ENCODE measurements at places on chromosomes 2 and 18. TPM values are rescaled to one million over a fixed set of nuclear protein-coding genes. Genes with fewer than 3 reads are reported as not detected.

The CCBE1 gene
- 0.12 TPM for total RNA-seq

The DNAH7 gene
- total RNA-seq: 2.5 TPM

The CYS1 gene
- total RNA-seq: 4.8 TPM

The ABCG5 gene
- total RNA-seq: 0.66 TPM

The ANAPC1 gene
- total RNA-seq: 64.5 TPM

The SERPINB10 gene
- not detected for total RNA-seq

The RSAD2 gene
- 37.2 TPM for total RNA-seq

The OSBPL6 gene
- 2.3 TPM for total RNA-seq

The CNDP1 gene
- not detected for total RNA-seq

The AGXT gene
- total RNA-seq: not detected

The RFTN2 gene
- total RNA-seq: 0.05 TPM

The PRLH gene
- total RNA-seq: not detected

GRCh38 chr2:200814276-200814815 is 2.6 kb downstream of the BZW1 start:
- H3K27me3 ChIP-seq: no peaks in the 10 kb centered on the region
- H3K4me3 ChIP-seq: peak overlapping the region; percentile 37
- H3K36me3 ChIP-seq: peaks cover 94% of the 10 kb centered on the region
- peak overlapping the region; percentile 63 for H3K27ac ChIP-seq
- H3K4me1 ChIP-seq: peaks cover 42% of the 10 kb centered on the region

DNA sequence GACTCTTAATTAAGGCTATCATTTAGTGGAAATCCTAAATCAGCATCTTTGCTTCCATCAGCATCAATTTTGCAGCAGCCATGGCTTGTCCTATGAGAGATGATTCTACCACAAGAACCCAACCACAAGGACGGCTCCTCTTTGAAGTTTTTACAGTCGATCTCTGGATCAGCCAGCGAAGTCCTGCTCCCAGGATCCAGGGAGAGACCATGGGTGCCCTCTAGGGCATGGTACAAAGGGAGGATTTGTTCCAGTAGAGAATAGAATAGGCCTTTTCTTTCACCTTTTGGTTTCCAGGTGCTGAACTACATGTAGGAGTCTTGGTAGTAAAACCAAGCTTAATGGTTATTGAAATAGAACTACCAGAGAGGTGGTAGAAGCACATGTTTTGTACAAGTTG is 52.7 kb downstream of the TMEM200C start:
- no peaks in the 10 kb centered on the region for H3K36me3 ChIP-seq
- no peak overlapping the region for H3K27ac ChIP-seq
- H3K4me1 ChIP-seq: no peaks in the 10 kb centered on the region

- no peak overlapping the region for H3K27ac ChIP-seq
- H3K27me3 ChIP-seq: no peaks in the 10 kb centered on the region
- H3K4me1 ChIP-seq: peaks cover 16% of the 10 kb centered on the region
- no peak overlapping the region for H3K4me3 ChIP-seq
These were observed 68.8 kb upstream of the CD28 start for GRCh38 chr2:203637471-203638167.

DNA sequence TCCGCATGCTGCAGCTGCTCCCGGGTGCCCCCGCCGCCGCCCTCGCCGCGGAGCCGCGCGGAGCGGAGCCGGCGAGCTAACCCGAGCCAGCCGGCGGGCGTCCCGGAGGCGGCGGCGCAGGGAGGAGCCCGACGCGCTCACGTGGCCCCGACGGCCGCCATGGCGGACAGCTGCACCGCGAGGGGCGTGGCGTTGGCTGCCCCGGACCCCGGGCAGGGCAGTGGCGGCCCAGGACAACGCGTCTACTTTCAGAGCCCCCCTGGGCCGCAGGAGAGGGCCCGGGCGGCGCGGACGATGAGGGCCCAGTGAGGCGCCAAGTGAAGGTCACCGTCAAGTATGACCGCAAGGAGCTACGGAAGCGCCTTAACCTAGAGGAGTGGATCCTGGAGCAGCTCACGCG is 30.0 kb upstream of the CCNYL1 start:
- no peak overlapping the region for H3K27ac ChIP-seq
- peak overlapping the region; percentile 62 for H3K4me3 ChIP-seq
- H3K27me3 ChIP-seq: peaks cover 3% of the 10 kb centered on the region
- peaks cover 15% of the 10 kb centered on the region for H3K36me3 ChIP-seq

GRCh38 chr2:9071032-9071431 is 67.5 kb upstream of the MBOAT2 start:
- peaks cover 18% of the 10 kb centered on the region for H3K4me1 ChIP-seq
- H3K4me3 ChIP-seq: peak overlapping the region; percentile 0
- peak; percentile 64 for DNase-seq

GRCh38 chr2:11388262-11389051 is 44.0 kb upstream of the ROCK2 start:
- H3K36me3 ChIP-seq: peaks cover 12% of the 10 kb centered on the region
- peaks cover 61% of the 10 kb centered on the region for H3K4me1 ChIP-seq
- H3K4me3 ChIP-seq: no peak overlapping the region
- no peak for DNase-seq
- H3K27ac ChIP-seq: no peak overlapping the region

GRCh38 chr2:32768387-32769174 is 140.7 kb downstream of the TTC27 start:
- no peak overlapping the region for H3K27ac ChIP-seq
- H3K27me3 ChIP-seq: no peaks in the 10 kb centered on the region
- no peak overlapping the region for H3K4me3 ChIP-seq
- no peak for DNase-seq
- H3K36me3 ChIP-seq: no peaks in the 10 kb centered on the region

DNA sequence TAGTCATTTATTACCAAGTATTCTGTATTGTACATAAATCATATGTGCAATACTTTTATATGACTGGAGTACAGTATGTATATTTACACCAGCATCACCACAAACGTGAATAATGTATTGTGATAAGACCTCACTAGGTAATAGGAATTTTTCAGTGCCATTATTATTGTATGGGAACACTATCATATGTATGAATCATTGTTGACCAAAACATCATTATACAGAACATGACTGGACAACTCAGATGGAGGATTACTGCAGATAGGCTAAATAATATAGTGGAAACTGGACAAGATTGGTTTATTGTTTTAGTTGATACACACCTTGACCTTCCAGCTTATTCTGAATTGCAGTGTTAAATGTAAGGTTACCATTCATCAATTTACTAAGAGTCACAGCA is 33.4 kb downstream of the VAPA start:
- H3K36me3 ChIP-seq: peaks cover 51% of the 10 kb centered on the region
- H3K4me1 ChIP-seq: peaks cover 23% of the 10 kb centered on the region
- H3K27me3 ChIP-seq: no peaks in the 10 kb centered on the region
- no peak overlapping the region for H3K4me3 ChIP-seq
- no peak for DNase-seq
- H3K27ac ChIP-seq: no peak overlapping the region

- no peak overlapping the region for H3K27ac ChIP-seq
- no peak for DNase-seq
- no peaks in the 10 kb centered on the region for H3K27me3 ChIP-seq
- H3K4me3 ChIP-seq: no peak overlapping the region
- no peaks in the 10 kb centered on the region for H3K4me1 ChIP-seq
These were observed 20.0 kb upstream of the MTCL1 start for GRCh38 chr18:8685141-8685913.

DNA sequence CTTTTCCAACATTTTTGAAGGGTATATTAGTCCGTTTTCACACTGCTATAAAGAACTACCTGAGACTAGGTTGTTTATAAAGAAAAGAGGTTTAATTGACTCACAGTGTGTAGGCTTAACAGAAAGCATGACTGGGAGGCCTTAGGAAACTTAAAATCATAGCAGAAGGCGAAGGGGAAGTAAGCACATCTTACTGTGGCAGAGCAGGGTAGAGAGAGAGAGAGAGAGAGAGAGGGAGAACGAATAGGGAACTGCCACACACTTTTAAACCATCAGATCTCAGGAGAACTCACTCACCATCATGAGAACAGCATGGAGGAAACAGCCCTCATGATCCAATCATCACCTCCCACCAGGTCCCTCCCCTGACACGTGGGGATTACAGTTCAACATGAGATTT is 420.3 kb downstream of the SOCS6 start:
- H3K27me3 ChIP-seq: peaks cover 9% of the 10 kb centered on the region
- H3K36me3 ChIP-seq: no peaks in the 10 kb centered on the region
- no peak overlapping the region for H3K4me3 ChIP-seq

- no peaks in the 10 kb centered on the region for H3K27me3 ChIP-seq
- no peaks in the 10 kb centered on the region for H3K4me1 ChIP-seq
- DNase-seq: peak; percentile 4
- no peaks in the 10 kb centered on the region for H3K36me3 ChIP-seq
- peak overlapping the region; percentile 44 for H3K27ac ChIP-seq
These were observed 94.4 kb downstream of the FANCL start for GRCh38 chr2:58146707-58147106.

DNA sequence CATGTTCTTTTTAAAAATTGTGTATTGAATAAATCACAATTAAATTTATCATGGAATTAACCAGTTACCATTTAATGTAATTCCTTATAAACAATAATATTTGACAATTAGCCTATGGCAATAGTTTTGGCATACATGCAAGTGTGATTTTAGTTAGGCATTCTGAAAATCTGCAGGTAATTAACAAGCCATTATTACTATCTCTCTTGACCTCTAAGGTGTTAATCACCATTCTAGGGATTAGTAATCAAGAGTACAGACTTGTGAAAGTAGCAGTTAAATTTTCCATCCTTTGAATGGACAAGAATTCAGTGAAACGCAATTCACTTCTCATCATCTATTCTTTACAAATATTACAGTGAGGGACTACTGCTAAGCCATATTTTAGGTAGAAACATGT is 127.7 kb upstream of the CHST9 start:
- H3K27me3 ChIP-seq: no peaks in the 10 kb centered on the region
- H3K4me1 ChIP-seq: no peaks in the 10 kb centered on the region
- no peak overlapping the region for H3K27ac ChIP-seq
- no peaks in the 10 kb centered on the region for H3K36me3 ChIP-seq
- H3K4me3 ChIP-seq: no peak overlapping the region
- no peak for DNase-seq

GRCh38 chr2:21489080-21489479 is 365.3 kb downstream of the TDRD15 start:
- no peaks in the 10 kb centered on the region for H3K36me3 ChIP-seq
- H3K4me3 ChIP-seq: no peak overlapping the region
- no peak for DNase-seq
- H3K4me1 ChIP-seq: no peaks in the 10 kb centered on the region
- H3K27ac ChIP-seq: no peak overlapping the region

- H3K4me1 ChIP-seq: no peaks in the 10 kb centered on the region
- no peak overlapping the region for H3K4me3 ChIP-seq
- no peaks in the 10 kb centered on the region for H3K27me3 ChIP-seq
- H3K36me3 ChIP-seq: peaks cover 17% of the 10 kb centered on the region
- no peak overlapping the region for H3K27ac ChIP-seq
These were observed 15.0 kb downstream of the TPGS2 start for GRCh38 chr18:36813824-36814223.

GRCh38 chr18:37547196-37547827 is 18.3 kb downstream of the CELF4 start:
- no peaks in the 10 kb centered on the region for H3K4me1 ChIP-seq
- H3K36me3 ChIP-seq: no peaks in the 10 kb centered on the region
- H3K4me3 ChIP-seq: no peak overlapping the region
- peaks cover 97% of the 10 kb centered on the region for H3K27me3 ChIP-seq
- H3K27ac ChIP-seq: no peak overlapping the region

DNA sequence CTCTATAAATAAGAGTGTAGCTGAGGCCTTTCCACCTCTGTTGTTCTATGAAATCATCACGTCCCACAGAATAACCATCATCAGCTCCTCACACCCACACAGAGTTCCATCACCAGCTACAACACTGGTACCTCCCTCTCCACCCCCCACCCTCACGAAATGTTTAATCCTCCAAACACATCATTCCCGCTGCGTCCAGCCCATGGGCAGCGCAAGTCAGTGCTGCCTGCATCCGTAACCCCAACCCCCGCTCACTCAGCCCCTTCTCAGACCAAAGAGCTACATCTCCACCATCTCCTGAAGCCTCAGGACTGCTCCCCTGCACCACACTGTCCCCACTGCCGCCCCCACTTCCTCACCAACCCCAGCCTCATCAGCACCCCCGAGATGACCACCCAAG is 19.4 kb downstream of the DNMT3A start:
- no peaks in the 10 kb centered on the region for H3K36me3 ChIP-seq
- H3K4me3 ChIP-seq: no peak overlapping the region
- H3K27ac ChIP-seq: no peak overlapping the region
- DNase-seq: no peak
- no peaks in the 10 kb centered on the region for H3K4me1 ChIP-seq

DNA sequence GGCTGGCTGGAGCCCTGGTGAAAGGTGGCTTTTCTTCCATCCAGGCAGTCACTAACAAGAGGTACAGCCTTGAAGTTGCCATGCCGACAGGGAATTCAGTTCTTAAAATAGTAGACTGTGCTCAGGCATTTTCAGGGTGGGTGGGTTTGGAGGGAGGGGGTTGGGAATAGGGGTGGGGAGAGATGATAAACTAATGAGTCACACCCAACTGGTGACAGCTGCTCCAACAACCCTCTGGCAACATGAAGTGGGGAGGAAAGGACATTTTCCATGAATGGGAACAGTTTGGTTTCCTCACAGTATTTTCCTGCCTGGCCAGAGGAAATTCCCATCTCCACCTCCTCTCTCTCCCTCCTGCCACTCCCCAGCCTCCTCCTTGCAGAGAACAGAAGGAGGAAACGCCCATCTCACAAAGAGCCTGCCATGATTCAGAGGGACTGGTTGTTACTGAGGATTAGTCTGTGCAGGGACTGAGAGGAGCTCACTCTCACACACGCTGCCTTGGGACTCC is 113.0 kb upstream of the SLC1A4 start:
- peak; percentile 46 for DNase-seq
- no peaks in the 10 kb centered on the region for H3K36me3 ChIP-seq
- H3K27me3 ChIP-seq: no peaks in the 10 kb centered on the region
- no peak overlapping the region for H3K4me3 ChIP-seq

- no peak overlapping the region for H3K4me3 ChIP-seq
- H3K27ac ChIP-seq: no peak overlapping the region
- peaks cover 50% of the 10 kb centered on the region for H3K27me3 ChIP-seq
- H3K4me1 ChIP-seq: no peaks in the 10 kb centered on the region
These were observed 61.9 kb upstream of the ALK start for GRCh38 chr2:29983308-29983707.

GRCh38 chr18:40841467-40841866 is 1113.6 kb upstream of the PIK3C3 start:
- DNase-seq: no peak
- H3K36me3 ChIP-seq: no peaks in the 10 kb centered on the region
- H3K4me1 ChIP-seq: no peaks in the 10 kb centered on the region
- no peak overlapping the region for H3K4me3 ChIP-seq
- no peak overlapping the region for H3K27ac ChIP-seq
- no peaks in the 10 kb centered on the region for H3K27me3 ChIP-seq

- peak overlapping the region; percentile 86 for H3K4me3 ChIP-seq
- no peaks in the 10 kb centered on the region for H3K27me3 ChIP-seq
- H3K27ac ChIP-seq: peak overlapping the region; percentile 98
- H3K36me3 ChIP-seq: peaks cover 55% of the 10 kb centered on the region
- peak; percentile 36 for DNase-seq
These were observed 1.7 kb downstream of the TMSB10 start for GRCh38 chr2:84906900-84907714.

GRCh38 chr18:75204269-75204731 is 4.6 kb downstream of the PTGR3 start:
- DNase-seq: no peak
- H3K27ac ChIP-seq: no peak overlapping the region
- H3K36me3 ChIP-seq: peaks cover 24% of the 10 kb centered on the region
- peak overlapping the region; percentile 57 for H3K4me3 ChIP-seq
